ENCODE measurements at places on chromosomes 6 and 20.

GRCh38 chr6:108676555-108676954 lies 115.8 kb downstream of the FOXO3 start:
- no peak for DNase-seq

- DNase-seq = no peak
Observed at GRCh38 chr6:154705471-154706113, 27.6 kb upstream of the SCAF8 start.

DNA sequence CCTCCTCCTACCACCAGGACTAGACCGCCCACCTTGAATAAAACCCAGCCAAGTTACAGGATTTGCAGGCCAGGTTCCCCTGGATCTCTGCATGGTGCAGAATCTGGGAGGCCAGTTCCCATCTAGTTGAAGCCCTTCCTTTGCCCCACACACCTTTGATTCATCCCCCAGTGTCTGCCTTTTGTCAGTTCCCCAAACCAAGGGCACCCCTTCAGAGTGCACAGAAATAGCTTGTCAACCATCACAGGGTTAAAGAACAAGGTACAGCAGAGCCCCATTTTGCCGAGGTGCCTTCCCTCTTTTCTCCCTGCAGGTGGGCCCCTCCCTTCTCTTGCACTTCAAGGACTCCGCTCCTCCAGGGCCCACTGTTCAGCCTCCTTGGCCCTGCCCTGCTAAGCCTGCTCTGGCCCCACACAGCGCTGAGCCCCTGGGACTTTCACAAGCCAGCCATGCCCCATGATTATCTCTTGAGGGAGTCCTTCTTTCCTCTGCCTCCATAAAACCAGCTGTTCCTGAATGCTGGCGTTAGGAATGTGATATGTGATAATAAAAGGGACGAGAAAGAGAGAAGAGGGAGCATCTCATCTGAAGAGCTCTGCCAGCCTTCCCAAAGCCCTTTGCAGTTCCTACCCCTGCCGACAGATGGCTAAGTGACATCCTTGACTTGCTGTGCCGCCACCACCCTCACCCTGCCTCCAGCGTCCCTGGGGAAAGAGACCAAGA lies 280.3 kb downstream of the CDC5L start:
- DNase-seq = no peak

- DNase-seq = no peak
Observed at GRCh38 chr6:165580136-165580535, 82.9 kb downstream of the PDE10A start.

- DNase-seq = no peak
Observed at GRCh38 chr6:169075915-169076654, 177.6 kb downstream of the THBS2 start.

GRCh38 chr6:12047792-12048432 lies 35.8 kb downstream of the HIVEP1 start:
- no peak for DNase-seq

GRCh38 chr6:111531185-111531584 lies 48.2 kb upstream of the REV3L start:
- DNase-seq = no peak

GRCh38 chr20:34954904-34955230 lies 739 bp downstream of the GSS start:
- no peak for DNase-seq

DNA sequence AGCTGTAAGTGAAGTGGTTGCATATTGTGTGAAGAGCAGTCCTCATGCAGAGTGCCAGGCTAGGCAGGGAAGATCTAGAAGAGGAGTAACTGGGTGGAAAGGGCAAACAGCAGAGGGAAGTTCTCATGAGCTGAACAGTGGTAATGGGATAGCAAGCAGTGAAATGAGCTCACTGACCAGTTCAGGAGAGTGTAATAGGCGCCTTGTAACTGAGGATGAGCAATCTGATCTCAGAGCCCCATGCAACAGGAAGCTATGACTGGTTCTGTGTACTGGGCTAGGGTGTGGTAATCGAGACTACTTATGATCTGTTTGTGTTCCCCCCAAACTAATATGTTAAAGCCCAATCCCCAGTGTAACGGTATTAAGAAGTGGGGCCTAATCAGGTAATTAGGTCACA lies 98.6 kb downstream of the RFX6 start:
- DNase-seq = no peak

GRCh38 chr20:63819224-63819921 lies 11.7 kb downstream of the ZBTB46 start:
- DNase-seq = no peak

- DNase-seq = no peak
Observed at GRCh38 chr20:3901028-3901705, 12.0 kb downstream of the PANK2 start.

DNA sequence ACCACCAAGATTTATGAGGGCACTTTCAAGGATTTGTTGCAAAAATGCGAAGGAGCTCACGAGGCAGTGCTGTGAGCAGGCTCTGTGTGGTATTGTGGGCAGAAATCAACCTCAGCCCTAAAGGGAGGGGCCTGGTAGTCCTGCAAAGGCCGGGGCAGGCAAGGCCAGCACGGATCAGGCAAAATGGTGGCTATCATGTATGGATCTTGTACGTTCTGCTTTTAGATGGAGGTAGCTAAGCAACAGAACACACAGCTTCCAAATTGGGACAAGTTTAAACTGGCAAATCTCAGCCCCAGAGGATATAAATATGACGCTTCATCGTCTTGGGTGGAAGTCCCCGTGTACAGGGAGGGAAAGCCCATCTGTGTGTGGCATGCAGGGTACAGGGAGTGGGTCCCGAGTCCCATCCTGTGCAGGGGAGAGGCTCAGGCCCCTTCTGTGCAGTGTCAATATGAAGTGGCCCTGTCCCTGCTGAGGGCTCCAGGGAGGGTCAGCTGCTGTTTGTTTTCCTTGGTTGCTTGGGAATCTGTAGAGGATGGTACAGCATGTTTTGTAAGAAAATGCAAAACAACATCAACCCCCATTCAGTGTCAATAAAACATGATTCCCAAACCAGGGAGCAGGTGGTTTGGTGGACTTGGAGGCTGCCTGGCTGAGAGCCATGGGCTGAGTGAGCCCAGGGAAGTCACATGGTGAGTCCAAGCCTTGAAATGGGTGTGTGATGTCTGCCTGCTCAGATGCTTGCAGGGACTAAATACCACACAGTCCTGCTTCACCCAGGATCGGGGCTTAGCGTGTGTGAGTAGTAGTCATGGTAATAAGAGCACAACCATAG lies 113.0 kb downstream of the SYCP2 start:
- DNase-seq = no peak

GRCh38 chr6:167474725-167475124 lies 149.8 kb downstream of the TTLL2 start:
- DNase-seq = no peak

DNA sequence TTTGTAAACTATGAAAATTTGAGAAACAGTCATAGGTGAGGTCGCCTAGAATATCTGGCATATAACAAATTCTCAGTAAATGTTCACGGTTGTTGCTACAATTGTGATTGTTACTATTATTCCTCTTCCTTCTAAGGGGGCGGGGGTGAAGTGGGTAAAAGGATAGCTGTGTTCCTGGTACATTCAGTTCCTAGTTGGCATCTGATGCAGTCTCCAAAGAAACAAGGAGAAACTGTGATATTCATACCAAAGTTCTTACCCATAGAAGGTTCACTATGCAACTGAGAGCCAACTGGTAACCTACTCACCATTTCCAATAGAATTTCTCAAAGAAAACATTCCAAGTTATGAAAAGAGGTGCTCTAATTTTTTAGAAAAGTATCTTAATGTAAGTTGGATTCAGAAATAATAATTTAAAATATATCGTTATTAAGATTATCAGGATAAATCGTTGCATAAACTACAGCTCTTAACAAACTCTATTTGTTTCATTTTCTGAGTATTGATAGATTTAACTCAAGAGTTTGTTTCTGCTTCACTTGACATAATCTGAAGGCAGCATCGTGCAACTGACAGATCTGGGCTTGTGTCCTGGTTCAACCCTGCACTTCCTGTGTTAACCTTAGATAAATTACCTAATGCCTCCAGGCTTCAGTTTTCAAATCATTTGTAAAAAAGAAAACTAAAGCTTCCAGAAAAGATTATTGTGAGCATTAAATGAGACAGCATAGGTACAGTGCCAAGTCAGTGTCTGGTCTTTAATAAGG lies 13.3 kb upstream of the MAP7 start:
- no peak for DNase-seq

DNA sequence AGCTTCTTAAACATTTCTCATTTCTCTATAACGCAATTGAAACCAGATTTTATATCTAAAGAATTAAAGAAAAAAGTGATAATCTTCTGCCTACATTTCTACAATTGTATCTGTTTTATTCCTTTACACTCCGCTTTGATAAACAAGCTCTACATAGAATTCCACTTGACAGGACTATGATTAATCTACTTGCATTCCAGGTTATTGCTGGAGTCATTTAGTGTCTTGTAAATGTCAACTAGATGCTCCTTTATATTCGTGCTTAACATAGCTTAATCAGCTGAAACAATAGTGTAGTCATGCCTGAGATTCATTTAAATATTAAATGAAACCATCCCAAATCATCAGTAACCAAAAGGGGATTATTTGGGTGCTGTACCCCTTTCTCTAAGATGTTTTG lies 284.0 kb downstream of the TRDN start:
- DNase-seq = no peak

DNA sequence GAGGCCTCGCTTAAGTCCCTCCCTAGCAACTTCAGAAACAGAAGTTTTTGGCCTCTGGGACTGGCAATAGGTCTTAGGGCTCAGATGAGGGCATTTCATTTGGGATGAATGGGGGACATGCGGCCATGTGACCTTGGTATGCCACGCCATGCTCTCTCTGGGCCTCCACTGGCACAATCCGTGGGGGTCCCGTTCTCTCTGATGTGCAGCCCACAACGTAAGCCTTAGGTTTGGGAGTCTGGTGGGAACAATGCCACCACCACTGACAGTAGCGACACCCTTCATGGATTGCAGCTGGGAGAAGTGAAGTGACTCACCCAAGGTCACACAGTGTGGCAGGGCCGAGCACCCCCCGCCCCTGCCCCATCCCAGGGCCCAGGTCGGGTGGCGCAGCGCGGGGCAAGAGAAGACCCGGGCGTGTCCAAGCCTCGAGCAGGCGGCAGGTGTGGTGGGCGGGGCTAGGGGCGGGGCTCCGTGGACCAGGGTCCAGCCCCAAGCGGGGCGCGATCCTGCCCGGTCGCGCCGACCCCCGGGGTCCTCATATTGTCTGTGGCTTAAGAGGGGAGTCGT lies 864 bp upstream of the CEBPB start:
- DNase-seq = no peak

GRCh38 chr6:139164001-139164400 lies 29.1 kb downstream of the HECA start:
- no peak for DNase-seq

- no peak for DNase-seq
Observed at GRCh38 chr20:37564388-37565133, 36.9 kb upstream of the BLCAP start.

DNA sequence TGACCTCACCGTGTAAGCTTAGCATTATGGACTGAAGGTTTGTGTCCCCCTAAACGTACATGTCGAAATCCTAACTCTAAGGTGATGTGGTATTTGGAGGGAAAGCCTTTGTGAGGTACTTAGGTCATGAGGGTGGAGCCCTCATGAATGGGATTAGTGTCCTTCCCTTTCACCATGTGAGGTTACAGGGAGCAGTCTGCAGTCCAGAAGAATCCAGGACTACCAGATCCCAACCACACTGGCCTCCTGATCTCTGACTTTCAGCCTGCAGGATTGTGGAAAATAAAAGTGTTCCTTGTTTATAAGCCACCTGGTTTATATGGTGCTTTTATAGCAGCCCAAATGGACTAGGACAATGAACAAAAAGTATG lies 73.4 kb downstream of the ZBTB2 start:
- DNase-seq = no peak

DNA sequence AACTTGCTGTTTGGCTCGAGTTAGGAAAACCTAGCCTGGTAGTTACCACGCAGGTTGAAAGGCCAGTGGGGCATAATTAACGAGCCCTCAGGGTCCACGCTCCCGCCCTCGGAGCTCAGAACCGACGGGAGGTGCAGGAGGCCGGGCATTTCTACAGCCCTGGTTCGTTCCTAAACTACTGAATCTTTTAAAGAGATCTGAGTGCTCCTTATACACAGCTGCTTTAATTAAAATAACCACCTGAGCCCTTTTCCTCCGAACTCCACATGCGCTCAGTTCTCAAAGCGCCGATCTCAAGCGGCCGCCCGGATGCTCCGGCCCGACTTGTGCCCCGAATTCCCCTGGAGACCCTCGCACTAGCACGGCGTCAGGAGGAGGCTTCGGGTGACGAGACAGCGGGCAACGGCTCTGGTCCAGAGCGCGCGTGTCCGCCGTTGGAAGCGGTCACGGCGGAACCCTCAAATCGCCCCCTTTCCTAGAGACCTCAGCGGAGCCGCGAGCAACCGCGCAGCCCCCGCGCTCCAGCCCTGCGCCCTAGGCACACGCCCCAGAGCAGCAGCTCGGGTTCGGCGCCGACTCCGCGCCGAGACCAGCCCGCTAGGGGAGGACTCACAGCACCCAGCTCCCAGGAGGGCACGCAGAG lies 397 bp downstream of the WDR27 start:
- DNase-seq = no peak

DNA sequence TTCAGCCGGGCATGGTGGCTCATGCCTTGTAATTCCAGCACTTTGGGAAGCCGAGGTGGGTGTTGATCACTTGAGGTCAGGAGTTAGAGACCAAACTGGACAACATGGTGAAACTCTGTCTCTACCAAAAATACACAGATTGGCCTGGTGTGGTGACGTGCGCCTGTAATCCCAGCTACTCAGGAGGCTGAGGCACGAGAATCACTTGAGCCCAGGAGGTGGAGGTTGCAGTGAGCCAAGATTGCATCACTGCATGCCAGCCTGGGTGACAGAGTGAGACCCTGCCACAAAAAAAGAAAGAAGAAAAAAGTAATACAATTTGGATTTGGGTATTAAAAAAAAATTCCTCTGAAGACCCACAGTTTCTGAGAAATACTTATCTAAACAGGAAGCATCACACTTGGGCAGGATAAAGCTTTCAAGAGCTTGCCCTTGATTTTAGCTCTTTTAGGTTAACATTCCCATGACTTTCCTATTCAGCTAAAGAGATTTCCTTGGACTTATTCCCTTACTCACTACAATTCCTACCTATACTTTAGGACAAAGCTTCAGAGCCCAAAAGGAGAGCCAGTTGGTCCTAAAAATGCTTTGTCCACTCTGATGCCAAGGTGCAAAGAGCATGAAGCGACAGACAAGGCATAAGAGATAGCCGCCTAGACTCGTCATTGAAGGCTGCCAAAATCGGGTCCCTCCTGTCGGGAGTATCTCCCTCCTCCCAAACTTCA lies 1.9 kb downstream of the ELOVL2 start:
- no peak for DNase-seq

DNA sequence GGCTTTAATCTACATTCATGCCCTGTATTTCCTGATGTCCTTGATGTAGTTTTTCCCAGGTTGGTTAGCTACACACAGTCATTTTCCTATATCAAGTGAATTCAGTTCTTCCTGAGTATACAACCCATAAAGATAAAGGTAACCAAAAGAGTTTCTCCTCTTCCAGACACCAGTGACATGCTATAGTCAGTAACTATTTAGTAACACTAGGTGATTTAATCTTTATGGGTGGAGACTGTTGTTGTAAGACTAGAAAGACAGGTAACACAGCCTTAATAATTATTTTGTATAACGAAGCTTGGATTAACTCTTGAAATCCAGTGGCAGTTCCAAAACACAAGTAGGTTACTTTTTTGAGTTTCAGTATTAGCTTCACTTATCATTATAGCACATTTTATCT lies 17.6 kb downstream of the MCUR1 start:
- no peak for DNase-seq

- no peak for DNase-seq
Observed at GRCh38 chr20:47358672-47359529, 2.4 kb upstream of the ZMYND8 start.

GRCh38 chr6:6407071-6407741 lies 86.7 kb upstream of the F13A1 start:
- DNase-seq = no peak
